ENCODE measurements at places on chromosomes 12 and 14.

- peak; percentile 35 for DNase-seq
Observed at GRCh38 chr14:78725086-78725485, 554.9 kb downstream of the NRXN3 start.

DNA sequence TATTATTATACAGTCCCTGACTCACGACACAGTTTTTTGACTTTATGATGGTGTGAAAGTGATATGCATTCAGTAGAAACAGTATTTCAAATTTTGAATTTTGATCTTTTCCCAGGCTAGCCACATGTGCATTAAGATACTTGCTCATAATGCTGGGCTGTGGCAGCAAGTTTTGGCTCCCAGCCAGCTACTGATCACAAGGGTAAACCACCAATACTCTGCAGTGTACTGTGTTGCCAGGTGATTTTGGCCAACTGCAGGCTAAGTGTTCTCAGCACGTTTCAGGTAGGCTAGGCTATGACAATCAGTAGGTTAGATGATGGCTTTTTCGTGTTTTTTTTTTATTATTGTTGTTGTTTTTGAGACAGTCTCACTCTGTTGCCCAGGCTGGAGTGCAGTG is 69.4 kb upstream of the ACTN1 start:
- no peak for DNase-seq

GRCh38 chr12:91767237-91767636 is 378.4 kb downstream of the BTG1 start:
- DNase-seq: no peak

DNA sequence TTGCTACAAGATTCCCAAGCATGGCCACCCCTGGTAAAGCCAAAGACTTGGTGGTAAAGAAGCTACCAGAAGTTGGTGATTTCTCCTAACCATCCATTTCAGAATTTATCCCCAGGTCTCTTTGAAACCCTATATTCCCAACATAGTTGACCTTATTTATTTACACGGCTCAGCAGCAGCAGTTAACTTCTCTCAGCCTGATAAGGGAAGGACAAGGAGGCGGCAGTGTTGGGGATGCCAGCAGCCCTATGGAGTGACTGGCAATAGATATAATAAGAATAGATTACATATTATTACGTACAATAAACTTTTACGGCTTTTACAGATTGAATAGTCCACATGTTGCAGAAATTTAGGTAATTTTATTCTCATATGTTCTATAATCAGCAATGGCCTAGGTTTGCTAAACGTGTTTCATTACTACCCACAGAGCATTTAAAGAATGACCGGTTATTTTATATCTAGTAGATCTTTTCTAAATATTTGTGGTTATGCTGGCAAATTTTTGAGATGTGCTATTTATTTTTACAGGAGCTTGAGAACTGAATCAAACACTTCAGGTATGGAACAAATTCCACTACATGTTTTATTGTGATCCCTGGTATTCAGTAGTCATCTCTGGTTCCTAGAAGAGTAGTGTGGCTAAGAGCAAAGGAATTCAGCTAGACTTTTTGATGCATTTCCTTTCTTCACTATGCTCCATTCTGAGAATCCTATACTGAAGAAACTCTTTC is 19.8 kb upstream of the PALS1 start:
- no peak for DNase-seq

- DNase-seq: no peak
Observed at GRCh38 chr14:105340821-105341733, 26.5 kb downstream of the PACS2 start.

- no peak for DNase-seq
Observed at GRCh38 chr14:90675399-90675798, 140.8 kb downstream of the TTC7B start.

- no peak for DNase-seq
Observed at GRCh38 chr12:14256555-14257169, 108.8 kb upstream of the ATF7IP start.

- no peak for DNase-seq
Observed at GRCh38 chr14:100552524-100553125, 34.6 kb downstream of the BEGAIN start.

GRCh38 chr14:25122211-25122610 is 72.3 kb upstream of the STXBP6 start:
- DNase-seq: no peak

DNA sequence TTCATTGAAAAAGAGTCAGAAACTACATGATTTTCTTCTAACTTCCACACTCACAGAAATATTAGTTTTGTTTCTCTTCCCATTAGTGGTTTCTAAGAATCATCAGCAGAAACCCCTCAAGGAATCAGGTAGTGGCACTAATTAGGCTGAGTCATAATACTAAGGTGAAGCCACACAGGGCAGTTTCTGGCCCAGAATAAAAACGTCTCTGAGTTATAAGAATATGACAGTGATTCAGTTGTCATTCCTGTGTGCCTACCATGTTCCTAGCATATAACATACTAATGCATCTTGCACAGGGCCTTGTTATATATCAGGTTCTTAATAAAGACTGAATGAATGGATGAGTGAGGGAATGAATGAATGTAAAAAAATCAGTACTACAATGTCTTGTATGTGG is 206.0 kb upstream of the PLEKHG7 start:
- DNase-seq: no peak

- DNase-seq: no peak
Observed at GRCh38 chr12:128698301-128698972, 125.3 kb downstream of the SLC15A4 start.

DNA sequence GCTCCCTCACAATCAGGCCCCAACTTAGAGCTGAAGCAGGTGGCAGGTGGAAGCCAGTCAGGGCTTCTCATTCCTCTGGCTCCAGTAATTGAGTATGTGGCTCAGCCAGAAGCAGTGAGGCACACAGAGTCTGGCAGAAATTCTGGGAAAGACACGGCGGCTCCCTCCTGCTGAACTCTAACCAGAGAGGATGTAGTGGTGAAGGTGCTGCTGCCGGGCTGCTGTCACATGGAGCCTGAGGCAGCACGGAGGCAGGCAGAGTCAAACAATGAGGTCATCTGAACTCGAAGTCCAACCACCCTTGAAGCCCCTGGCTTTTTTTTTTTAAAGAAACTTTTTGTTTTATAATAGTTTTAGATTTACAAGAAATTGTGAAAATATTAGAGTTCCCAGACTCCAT is 33.4 kb upstream of the SMOC1 start:
- DNase-seq: no peak

GRCh38 chr12:117567644-117568216 is 206.3 kb upstream of the NOS1 start:
- no peak for DNase-seq

Data from NCI-H187 treated with DMSO at 0.1 percent for 48 hours (cell line).